ENCODE measurements at places on chromosomes 3 and 15.
A peak's percentile ranks its signal among the peaks of the same experiment; 100 is the strongest.

DNA sequence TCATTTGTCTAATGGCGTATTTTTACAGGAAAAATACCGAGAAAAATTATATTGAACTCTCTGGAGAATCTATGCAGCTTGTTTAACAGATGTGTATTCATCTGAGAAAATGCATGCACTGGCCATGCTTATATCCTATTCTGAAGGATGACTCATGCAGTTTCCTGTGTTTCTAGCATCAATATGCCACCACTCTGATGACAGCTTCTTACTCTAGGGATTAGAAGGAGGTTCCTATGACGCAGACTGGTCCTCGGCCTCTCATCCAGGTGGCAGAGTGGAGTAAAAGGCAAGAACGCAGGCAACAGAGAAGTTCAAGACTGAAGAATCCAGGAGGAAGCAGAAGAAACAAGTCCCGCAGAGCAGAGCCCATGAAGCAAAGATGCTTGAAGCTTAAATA lies 910.0 kb upstream of the ROBO1 start:
- no peak for DNase-seq

- DNase-seq = no peak
Observed at GRCh38 chr15:66046751-66047150, 177.5 kb downstream of the RAB11A start.

DNA sequence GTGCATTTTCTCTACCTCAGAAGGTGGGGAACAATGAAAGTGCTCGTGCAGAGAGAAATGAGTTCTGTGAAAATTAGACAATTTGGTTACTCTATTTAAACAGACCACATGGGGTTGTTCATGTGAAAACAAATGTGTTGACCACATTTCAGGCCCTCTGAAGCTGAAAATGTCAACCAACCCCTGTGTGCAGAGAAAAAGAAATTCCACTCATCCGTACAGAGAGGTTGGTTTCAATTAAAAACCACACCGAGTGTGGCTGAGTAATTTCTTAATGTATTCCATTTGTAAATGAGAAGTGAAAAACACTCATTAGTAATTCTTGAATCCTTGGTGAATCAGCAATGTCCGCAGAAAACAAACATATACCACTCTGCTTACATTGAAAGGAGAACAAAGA lies 46.9 kb upstream of the SLC7A14 start:
- no peak for DNase-seq

DNA sequence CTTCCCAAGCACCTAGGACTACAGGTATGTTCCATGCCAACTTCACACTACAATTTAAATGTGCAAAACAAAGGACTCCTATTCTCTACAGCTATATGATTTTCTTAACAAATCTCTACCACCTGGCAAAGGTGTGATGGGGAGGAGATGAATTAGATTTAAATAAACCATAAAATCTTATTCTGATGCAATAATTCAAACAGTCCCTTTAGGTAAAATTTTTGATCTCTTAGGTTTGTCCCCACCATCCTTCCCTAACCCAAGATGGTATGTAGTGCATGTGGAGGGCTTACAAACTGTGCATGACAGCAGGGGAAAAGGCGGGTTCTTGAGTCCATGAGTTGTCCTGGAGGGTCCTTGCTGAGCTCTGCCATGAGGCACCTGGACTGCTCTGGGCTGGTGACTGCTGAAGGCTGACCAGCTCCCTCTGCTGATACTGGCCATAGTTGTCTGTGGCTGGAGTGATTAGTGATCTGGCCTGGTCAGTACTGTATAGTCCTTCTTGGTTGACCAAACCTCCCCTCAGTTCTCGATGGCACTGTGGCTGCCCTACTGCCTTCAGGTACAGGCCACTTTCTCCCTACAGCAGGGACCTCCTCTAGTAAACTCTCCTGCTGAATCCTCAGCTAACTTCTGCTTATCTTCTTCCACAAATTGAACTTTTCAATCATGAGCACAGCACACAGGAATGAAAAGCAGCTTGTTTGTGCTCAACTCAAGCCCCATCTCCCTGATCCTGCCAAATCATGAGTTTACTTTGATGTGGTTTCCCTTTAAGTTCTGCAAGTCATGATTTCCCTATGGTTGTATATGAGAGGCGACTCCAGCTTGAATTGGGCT lies 30.1 kb downstream of the CFAP161 start:
- DNase-seq = no peak

- DNase-seq = no peak
Observed at GRCh38 chr3:15977090-15977489, 179.3 kb upstream of the ANKRD28 start.

DNA sequence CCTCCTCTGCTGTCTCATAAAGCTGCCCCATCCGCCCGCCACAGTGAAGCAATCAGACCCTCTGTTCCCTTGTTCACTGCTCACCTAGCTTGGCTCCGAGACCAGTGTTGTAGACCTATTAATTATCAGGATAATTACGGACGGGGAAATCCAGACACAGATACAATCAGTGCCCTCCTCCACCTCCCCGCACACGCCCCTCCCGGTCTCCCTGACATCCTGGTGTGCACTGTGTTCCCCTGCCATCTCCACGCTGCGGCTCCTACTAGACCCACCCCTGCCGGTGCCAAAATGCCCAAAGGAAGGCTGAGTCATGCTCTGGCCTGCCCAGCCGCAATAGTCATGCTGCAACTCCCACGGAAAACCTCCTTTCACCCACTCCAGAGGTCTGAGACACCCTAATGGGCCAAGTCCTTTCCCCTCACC lies 277.3 kb upstream of the TLE3 start:
- peak; percentile 46 for DNase-seq

DNA sequence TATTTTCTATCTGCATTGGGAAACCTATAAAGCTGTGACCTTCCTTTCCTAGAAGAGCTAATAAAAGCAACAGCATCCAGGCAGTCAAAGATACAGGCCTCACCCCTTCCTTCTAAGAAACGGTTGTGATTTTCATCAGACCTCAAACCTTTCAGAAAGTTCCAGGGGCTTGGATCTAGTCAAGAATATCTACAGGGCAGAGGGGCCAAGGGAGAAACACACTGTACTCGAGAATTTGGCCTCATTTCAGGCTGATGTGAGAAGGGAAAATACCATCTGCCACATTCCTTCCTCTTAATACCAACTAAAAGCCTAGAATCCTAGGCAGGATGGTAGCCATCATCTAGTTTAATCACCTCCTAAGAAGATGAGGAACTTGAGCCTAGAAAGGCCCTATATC lies 24.5 kb upstream of the BCL6 start:
- DNase-seq = no peak

DNA sequence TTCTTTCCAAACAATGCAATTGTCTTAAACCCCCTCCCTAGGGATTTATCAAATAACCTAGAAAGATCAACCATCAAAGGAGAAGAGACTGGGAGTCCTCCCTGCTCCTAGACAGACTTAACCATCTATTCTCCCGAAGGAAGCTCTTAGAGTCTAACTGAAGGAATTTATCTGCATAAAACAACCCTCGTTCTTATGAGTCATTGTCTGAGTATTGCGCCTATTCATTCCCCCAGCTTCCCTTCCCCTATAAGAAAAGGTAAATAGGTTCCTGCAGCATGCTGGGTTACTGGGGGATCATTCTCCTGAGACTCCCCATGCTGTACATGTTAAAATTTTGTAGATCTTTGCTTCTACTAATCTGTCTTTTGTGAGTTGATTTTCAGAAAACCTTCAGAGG lies 412.7 kb downstream of the OCA2 start:
- DNase-seq = peak; percentile 45

- no peak for DNase-seq
Observed at GRCh38 chr15:52626671-52627369, 52.4 kb downstream of the ATOSA start.

DNA sequence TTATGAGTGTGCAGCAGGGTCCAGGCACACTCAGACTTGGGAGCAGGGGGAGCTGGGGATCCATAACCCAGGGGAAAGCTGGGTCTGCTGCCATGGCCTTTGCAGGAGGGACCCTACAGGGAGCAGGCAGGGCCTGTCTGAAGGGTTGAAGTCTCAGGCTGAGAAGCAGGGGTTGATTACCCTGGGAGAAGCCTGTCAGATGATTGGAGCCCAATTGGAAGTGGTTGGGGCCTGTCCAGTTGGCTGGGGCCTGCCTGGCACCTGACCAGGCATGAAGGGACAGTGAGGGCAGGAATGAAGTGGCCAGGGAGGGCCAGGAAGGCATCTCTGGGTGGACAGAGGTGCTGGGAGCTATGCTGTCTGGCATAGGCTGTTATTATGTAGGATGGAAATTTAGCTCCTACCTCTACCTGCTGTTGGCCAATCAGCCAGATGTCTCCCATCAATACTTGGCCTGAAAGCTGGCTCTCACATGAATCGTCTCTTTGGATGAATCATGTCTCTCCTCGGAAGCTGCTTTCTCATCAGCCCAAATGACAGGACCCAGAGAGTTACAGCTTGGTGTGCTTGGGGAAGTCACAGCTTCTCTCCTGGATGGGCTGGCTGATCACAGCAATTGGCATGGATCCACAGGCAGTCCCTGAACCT lies 27.4 kb upstream of the SLCO2A1 start:
- DNase-seq = no peak

- DNase-seq = no peak
Observed at GRCh38 chr3:32009957-32010356, 28.4 kb downstream of the ZNF860 start.

DNA sequence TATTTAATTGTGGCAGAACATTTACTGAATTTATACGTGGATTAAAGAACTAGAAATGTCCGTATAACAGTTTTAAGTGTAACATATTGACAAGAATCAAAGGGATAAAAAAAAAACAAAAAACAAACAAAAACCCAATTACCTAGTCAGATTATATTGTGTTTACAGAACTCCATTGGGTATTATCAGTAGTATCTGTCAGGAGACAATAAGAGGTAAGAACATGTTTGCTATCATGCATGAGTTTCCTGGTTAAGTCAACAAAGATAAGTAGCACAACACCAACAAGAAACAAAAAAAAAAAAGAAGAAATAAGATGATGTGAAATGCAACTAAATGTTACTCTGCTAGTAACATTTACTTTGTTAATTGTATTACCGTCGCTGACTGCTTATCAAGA lies 570.6 kb downstream of the ZBBX start:
- no peak for DNase-seq

- no peak for DNase-seq
Observed at GRCh38 chr3:9791790-9792404, 376 bp downstream of the TADA3 start.

DNA sequence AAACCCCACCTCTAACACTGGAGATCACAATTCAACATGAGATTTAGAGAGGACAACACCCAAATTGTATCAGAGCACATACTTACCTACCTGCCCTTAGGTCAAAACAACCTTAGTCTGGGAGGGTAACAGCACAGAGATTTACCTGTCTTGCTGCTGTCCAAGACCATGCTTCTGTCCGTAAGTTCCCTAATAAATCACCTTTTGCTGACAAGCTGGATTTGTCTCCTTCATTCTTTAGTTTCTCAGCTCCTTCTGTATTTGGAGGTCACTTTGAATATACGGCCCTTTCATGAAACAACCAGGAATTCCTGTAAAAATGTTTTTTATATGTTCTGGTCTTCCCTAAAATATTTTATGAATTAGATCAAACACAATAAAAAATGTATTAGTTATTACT lies 1.6 kb upstream of the ABHD5 start:
- DNase-seq = no peak

GRCh38 chr15:68583936-68584755 lies 5.4 kb downstream of the CORO2B start:
- DNase-seq = no peak

DNA sequence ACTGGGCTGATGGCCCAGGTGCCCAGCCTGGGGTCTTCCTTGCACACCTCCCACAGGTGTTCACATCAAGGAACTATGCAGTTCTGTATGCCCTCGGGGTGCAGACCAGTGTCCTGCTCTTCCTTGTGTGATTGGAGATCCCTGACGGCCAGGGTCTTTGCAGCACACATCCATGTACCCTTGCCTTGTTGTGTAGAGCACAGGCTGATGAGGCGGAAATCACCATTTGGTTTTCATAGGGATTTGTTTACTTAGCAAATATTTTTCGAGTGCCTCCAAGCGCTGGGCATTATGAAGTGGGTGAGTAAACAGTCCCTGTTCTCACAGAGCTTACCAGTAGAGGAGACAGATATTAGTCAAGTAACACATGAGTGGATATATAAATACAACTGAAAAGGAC lies 209.3 kb upstream of the UMPS start:
- peak; percentile 85 for DNase-seq

DNA sequence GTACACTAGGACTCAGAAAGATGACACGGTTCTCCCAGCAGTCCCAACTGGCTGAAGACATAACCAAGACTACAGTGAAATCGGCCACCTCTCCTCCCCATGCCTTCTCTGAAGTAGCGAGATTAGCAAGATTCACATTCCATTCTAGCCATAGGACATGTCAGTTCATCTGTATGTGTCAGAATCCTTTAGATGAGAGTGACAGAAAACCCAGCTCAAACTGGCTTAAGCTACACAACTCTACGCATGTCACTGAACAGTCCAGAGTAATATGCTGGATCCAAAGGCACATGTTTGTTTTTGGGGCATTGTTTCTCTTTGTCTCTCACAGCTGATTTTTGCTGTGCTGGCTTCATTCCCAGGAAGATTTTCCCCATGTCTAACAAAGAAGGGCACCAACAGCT lies 75.8 kb downstream of the RARB start:
- DNase-seq = no peak

- DNase-seq = no peak
Observed at GRCh38 chr3:120090422-120090821, 3.8 kb downstream of the GSK3B start.

DNA sequence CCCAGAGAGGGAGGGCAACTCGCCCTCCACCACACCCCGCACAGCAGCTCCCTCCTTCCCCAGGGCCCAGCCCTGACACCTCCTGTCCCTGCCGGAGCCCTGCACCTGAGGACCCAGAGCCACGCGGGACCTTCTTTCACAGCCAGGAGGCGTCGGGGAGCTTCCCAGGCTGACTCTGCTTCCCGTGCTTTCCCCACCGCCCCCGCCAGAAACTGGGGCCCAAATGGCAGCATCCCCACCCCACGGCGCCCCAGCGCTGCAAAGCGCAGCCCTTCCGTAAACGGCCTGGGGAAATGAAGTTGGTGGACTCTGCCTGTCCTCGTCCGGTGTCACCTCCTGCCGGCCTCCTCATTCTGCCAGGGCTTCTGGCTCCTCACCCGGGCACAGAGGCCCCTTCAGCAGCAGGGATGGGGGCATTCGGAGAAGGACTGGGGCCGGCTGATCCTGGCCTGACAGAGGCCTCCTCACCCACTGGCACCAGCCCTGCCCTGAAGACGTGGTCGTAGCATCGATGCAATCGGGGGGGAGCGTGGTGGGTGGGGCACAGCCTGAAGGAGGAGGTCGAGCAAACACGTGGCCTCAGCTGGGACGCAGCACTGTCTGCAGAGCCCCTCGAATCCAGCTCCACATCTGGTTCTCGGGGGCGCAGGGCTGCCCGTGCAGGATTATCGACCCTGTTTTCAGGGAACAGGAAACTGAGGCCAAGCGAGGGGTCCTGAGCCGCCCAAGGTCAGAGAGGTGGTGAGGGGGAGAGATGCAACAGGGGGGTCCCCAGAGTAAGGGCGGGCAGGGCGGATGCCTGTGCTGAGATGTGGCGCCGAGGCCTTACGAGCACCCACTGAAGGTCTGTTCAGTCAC lies 235.4 kb downstream of the XXYLT1 start:
- DNase-seq = no peak

GRCh38 chr3:72445827-72446217 lies 402.4 kb downstream of the SHQ1 start:
- peak; percentile 25 for DNase-seq

- DNase-seq = no peak
Observed at GRCh38 chr15:91070872-91071271, 29.2 kb upstream of the SV2B start.

GRCh38 chr3:128482666-128483656 lies 10.0 kb downstream of the GATA2 start:
- DNase-seq = no peak

- no peak for DNase-seq
Observed at GRCh38 chr15:90449206-90449735, 61.2 kb downstream of the IQGAP1 start.
